ENCODE measurements at places on chromosomes 16 and 17.

GRCh38 chr17:27956601-27957445, 63.7 kb upstream of the LYRM9 start:
- DNase-seq = no peak

DNA sequence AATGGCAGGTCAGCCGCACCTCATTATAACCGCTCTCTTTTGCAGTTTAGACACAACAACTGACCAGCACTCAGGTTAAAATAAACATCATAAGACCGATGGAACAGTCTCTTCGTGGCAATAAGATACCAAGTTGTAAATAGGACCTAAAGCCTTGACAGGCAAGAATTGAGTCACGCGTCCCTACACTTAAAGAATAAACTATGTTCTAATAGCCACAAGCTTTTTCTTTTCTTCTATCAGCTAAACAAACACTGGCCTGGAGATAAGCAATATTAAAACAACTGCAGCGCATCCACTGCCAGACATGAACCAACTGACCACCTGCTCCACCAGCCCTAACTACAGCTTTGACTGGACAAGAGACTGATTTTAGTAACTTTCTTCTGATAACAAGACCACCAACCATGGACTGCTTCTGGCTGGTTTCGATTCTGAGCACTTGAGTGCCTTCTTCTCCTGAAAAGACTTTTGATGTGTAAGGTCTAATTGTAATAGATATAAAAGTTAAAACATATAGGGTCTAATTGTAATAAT, 17.5 kb downstream of the SLFN12L start:
- no peak for DNase-seq

- no peak for DNase-seq
Measured at GRCh38 chr16:85413691-85414663, 199.1 kb upstream of the GSE1 start.

GRCh38 chr17:43051969-43052368, 26.9 kb downstream of the RND2 start:
- no peak for DNase-seq

- DNase-seq = no peak
Measured at GRCh38 chr16:50797456-50797855, 55.6 kb downstream of the CYLD start.

DNA sequence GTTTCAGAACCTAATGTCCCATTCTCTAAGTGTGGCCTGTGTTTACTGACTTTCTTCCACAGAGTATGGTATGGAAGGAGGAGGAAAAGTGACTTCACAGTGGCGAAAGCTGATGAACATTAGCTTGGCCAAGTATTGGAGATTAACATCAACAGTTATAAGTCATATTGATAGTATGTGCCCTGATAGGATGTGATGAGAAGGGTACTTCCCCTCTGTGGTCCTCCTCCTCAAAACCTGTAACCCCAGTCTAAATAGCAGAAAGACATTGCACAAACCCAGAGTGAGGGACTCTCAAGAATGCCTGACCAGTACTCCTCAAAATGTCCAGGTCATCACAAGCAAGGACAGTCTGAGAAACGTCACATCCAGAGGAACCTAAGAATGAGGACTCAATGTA, 73.1 kb downstream of the CLEC16A start:
- DNase-seq = no peak

GRCh38 chr16:68019167-68019680, 3.5 kb upstream of the DPEP2NB start:
- DNase-seq = no peak

DNA sequence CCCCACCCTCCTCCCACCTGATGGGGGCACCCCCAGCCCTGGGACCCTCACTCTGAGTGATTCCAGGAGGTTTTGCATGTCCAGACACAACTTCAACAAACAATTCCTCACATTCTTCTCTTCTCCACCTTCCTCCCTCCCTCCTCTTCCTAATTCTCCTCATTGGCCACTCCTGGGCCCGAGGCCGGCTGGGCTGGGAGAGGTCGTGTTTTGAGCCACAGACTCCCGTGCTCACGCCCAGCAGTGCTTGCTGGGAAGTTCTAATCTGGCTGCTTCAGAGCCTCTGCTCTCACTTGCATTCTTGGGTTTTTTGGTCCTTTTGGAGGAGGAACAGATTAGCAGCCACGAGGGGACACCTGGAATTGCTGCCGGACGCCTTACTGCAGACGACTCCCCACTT, 157.0 kb downstream of the NTN1 start:
- no peak for DNase-seq

GRCh38 chr16:53087101-53087500, 32.3 kb downstream of the CHD9 start:
- DNase-seq = no peak

DNA sequence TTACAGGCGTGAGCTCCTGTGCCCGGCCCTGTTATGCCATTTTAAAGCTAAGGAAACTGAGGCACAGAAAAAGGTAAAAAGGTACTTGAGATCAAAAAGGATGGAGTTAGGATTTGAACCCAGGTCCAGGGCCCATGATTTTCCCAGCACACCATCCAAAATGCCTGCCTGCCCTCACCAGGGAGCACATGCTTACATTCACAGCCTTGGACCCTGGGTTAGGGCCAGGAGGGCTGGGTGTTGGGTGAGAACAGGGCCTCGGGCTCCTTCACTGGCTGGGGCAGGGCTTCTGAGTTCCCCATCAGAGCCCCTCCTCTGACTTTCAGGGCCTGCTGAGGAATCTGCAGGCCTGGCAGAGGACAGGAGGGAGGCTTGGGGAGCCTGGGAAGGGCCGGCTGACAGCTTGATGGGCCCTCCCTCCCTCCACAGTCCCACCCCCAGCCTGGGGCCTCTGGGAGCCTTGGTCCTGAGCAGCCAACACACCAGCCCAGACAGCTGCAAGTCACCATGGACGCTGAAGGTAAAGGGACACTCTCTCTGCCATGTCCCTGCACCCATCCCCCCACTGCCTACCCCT, at the start of gene QPRT:
QPRT (plus strand) TSS at position 490 of the 577 bp plus-strand sequence; CDS start at position 508, 18 bp downstream.
- DNase-seq = no peak

DNA sequence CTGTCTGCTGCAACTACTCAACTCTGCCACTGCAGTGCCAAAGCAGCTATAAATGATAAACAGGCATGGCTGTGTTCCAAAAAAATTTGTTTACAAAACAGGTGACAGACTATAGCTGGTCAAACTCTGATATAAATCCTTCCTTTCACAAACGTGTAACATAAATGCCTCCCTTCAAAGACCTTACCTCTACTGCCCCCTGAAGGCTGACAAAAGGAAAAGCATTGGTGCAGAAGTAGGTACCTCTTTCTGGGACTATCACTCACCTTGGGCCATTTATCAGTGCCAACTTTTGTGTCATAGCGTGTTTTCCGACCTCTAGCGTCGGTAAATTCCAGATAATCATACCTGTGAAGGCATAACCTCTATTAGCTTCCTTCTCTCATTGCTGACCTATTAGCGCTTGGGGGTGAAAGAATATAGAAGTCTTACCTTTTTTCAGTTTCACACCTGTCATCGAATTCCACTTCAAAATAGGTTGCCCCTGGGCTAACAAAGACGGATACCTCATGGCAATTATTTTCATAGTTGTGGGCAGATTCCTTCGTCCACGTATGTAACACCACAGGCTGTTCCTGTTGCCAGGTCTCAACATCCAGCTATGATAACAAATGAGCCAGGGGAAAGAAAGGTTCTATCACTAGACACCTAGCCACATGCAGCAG, 67.9 kb downstream of the ZZEF1 start:
- DNase-seq = no peak

DNA sequence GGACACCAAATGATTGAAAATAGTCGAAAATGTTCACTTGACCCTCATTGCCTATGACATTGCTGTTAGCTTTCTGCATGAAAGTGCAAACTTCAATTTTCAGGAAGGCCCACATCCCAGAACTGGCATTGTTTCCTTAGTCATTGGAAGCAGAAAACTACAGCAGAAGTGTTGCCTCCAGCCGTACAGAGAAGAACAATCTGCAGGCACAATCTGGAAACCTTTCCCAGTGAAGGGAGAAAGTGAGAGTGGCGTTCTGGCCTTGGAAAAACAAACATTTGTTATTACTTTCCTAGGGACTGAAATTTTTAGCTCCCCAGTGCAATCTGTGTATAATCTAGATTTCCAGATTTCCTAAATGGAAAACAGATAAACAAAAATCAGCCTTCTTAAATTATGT, 529.5 kb upstream of the RBFOX1 start:
- no peak for DNase-seq

- DNase-seq = peak; percentile 58
Measured at GRCh38 chr16:81616321-81617020, 162.6 kb upstream of the PLCG2 start.

GRCh38 chr17:55763856-55764255, 13.0 kb downstream of the PCTP start:
- no peak for DNase-seq

DNA sequence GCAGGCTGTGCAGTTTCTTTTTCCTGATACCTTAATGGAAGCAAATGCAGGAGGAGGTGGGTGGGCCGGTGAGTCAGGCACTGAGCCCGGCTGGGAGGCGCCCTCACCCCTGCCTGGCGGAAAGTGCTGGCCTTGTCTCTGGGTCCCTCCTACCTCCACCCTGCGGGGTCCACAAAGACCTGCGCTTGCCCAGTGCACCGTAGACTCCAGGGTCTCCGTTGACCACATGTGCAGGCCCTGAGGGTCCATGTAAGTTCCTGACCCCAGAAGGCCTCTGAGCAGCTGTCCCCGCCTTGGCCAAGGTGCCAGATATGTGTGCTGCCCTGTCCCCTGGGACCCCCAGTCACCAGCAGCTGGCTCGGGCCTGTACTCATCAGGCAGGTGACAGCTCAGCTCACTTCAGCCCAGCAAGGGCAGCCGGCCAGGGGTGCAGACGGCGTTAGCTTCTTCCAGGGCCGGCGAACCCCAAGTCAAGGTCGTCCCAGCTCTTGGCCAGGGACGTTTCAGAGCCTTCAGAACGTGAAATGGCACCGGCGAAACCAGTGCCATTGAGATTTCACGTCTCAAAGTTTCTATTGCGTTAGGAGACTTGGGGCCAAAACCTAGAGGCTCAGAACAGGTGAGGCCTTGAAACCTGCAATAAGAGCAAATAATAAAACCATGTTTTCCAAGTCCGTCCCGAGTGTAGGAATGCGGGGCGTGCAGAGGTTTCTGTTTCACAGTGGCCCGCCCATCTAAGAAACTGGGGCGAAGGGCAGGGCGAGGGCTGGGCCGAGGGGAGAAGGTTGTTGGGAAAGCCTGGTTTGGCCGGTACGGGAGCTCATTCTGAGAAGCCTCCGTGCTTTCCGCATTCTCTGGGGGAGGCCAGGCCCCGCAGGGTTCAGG, 12.1 kb downstream of the METRNL start:
- DNase-seq = no peak

GRCh38 chr16:54953461-54953860, 22.8 kb downstream of the IRX5 start:
- DNase-seq = no peak

- no peak for DNase-seq
Measured at GRCh38 chr17:79628861-79629547, 18.2 kb upstream of the RBFOX3 start.
